PC-9 (cell line): ENCODE measurements at places on chromosomes 16 and 17. TPM values are rescaled to one million over a fixed set of nuclear protein-coding genes. Genes with fewer than 3 reads are reported as not detected.

- H3K36me3 ChIP-seq = no peaks in the 10 kb centered on the region
Observed at GRCh38 chr17:45952814-45953320, 46.2 kb upstream of the STH start.

Gene KIFC3
- 52.5 and 65.5 TPM in 2 replicates for total RNA-seq

DNA sequence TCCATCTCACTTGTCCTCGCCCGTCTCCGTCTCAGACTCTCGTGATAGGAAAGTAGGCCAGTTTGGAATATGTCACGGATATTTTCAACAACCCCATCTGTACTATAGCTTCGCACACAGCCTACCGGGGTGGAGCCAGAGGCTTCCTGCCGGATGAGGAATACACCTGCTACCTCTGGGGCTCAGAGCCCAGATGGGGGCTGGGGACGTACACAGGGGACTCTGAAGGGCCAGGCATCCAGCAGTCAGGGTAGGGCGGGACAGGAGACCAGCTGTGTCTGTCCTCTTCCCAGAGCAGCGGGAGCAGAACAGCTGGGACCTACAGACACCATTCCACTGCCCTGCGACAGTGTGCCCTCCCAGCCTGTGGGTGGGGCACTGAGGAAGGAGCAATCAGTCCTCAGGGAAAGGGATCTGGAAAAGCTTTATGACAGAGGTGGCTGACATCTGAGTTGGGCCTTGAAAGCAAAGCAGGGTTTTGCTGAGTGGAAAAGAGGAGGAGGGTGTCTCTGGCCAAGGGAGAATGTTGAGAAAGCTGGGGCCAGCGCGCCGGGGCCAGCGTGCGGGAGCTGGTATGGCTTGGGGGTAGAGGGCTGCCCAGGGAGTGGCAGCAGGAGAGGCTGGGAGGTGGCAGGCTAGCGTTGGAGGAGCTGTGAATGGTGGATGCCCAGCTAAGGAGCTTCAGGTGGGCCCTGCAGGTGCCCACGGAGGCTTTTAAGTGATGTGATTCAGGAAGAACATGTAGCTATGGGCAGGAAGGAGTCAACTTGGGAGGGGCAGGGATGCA is 11.5 kb upstream of the SRCIN1 start:
- H3K4me3 ChIP-seq = no peak overlapping the region
- no peak overlapping the region for H3K27ac ChIP-seq
- H3K27me3 ChIP-seq = no peaks in the 10 kb centered on the region; the same call in 1 of the 2 replicates
- no peaks in the 10 kb centered on the region for H3K36me3 ChIP-seq

DNA sequence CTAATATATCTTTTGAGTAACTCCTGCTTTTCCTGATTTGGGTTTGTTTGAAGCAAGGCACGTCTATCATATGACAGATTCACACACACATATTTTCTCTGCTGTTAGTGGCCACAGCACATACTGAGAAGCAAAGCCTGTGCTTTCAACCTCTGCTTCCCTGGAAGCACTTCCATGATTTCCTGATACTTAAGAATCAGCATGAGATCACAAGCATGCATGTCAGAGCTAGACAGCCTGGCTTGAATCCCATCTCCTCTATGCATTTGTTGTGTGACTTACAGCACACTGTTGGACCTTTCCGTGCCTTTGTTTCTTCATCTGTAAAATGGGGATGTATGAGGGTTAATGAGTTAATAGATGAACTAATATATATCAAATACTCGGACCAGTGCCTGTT is 151.1 kb upstream of the NOL11 start:
- no peaks in the 10 kb centered on the region for H3K36me3 ChIP-seq
- no peaks in the 10 kb centered on the region for H3K4me1 ChIP-seq
- H3K4me3 ChIP-seq = no peak overlapping the region
- no peaks in the 10 kb centered on the region for H3K27me3 ChIP-seq
- H3K27ac ChIP-seq = no peak overlapping the region

GRCh38 chr17:74452033-74452840 is 14.2 kb upstream of the CD300A start:
- H3K4me1 ChIP-seq = peaks cover 7% of the 10 kb centered on the region; the same call in 1 of the 2 replicates
- peaks cover 3% of the 10 kb centered on the region; the same call in 1 of the 2 replicates for H3K27me3 ChIP-seq
- H3K27ac ChIP-seq = no peak overlapping the region
- no peak overlapping the region for H3K4me3 ChIP-seq

Gene PRRT2
- 4.9 and 6.3 TPM in 2 replicates for total RNA-seq

DNA sequence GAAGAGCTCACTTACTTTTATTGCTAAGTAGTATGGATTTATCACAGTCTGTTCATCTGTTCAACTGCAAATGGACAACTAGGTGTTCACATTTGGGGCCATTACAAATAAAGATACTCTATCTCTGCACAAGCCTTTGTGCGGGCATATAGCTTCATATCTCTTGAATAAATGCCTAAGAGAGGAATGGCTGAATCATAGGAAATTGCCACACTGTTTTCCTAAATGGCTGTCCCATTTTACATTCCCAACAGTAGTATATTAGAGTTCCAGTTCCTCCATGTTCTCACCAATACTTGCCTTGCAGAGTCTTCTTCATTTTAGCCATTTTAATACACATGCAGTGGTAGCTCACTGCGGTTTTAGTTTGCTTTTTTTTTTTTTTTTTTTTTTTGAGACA is 20.5 kb downstream of the NSMCE1 start:
- no peak overlapping the region for H3K27ac ChIP-seq
- no peaks in the 10 kb centered on the region for H3K27me3 ChIP-seq
- no peak for DNase-seq
- H3K4me1 ChIP-seq = peaks cover 13% of the 10 kb centered on the region

DNA sequence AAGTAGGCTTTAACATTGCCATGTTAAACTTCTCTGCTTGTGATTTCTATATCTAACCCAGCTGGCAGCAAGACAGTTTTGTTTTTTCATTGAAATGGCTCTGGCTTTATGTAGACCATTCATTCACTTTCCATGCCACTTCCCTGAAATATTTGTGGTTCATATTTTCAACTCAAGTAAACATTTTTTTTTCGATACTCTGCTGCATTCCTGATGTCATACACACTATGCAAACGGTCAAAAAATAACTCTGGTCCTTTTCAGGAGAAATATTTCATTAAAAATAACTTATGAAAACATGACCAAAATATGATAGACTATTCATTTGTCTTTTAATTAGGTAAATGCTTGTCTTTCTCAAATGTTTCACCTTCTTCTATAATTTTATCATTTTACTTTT is 116.3 kb downstream of the USP22 start:
- no peak overlapping the region for H3K4me3 ChIP-seq
- no peak for DNase-seq
- H3K27ac ChIP-seq = no peak overlapping the region
- no peaks in the 10 kb centered on the region for H3K27me3 ChIP-seq
- H3K4me1 ChIP-seq = peaks cover 14% of the 10 kb centered on the region

DNA sequence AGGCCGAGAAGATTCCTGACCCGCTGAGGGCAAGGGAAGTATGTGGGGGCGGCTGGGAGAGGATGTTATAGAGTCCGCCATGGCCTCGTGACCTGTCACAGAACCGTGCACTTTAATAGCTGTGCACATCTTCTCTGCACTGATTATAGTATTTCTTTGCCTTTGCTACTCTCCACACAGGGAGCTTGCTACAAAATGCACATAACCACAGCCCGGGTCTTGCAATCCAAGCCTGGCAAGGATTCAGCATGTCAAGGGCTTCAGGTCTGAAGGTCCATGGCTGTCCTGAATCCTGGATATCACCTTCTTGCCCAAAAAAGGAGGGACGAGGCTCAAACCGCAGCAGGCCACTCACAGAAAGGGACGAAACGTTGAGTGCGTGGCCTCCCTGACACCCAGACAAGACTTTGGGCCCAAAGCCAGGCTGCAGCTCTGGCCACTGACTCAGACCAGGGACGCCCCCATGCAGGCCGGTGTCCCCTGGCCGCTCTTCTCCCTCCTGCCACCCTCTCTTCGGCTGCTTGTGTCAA is 43.7 kb downstream of the USP22 start:
- no peak overlapping the region for H3K27ac ChIP-seq
- H3K4me3 ChIP-seq = no peak overlapping the region
- DNase-seq = no peak
- peaks cover 7% of the 10 kb centered on the region; the same call in 1 of the 2 replicates for H3K36me3 ChIP-seq
- H3K4me1 ChIP-seq = no peaks in the 10 kb centered on the region

DNA sequence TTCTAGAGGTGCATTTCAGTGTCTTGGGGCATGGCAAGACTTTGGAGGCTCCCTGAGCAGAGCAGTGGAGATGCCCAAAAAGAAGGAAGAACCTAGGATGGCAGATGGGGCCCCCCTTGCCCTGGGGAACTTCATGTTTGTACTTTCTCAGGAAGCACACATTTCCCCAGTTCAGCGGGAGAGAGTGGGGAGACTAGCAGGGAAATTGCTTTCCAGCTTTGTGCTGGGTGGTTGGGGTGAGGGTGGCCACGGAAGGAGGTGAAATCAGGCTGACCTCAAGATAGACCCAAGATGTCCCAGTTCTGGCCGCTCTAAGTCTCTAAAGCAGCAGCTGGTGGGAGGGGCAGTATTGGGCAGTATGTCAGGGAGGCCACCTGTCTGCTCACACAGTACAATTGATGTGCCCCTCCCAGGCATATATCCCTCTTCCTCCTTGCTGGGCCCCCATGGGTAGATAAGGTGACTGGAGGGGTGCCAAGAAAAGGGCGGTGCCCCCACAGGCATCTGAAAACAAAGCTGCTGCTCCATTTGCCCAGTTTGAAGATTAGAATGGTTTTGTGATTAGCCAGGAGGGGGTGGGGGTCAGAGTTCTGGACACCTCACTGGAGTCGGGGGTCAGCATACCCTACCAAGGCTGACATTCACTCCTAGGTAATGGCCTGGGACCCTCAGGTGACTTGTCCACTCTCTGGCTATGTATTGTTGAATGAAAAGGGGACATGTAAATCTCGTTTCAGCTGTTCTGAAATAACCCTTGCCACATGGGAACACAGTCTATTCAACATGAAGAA is 17.1 kb upstream of the NAGLU start:
- H3K27me3 ChIP-seq = no peaks in the 10 kb centered on the region
- H3K4me3 ChIP-seq = peak overlapping the region; percentile 5; the same call in 1 of the 2 replicates
- 0 out of 2 replicates have a peak, but pooled peaks cover 3% of the 10 kb centered on the region for H3K36me3 ChIP-seq
- peak overlapping the region; percentile 89 for H3K27ac ChIP-seq
- peaks cover 53% of the 10 kb centered on the region for H3K4me1 ChIP-seq
- DNase-seq = peak; percentile 87

Gene MT1B
- not detected in 2 replicates for total RNA-seq

GRCh38 chr17:79777894-79778503 is at the start of gene CBX2:
CBX2 (plus strand) TSS chr17:79778148; CDS start chr17:79778236, 88 bp downstream.
- peaks cover 19% of the 10 kb centered on the region for H3K4me1 ChIP-seq
- H3K27ac ChIP-seq = no peak within 1 kb of the TSS
- no peaks in the 10 kb centered on the region for H3K36me3 ChIP-seq
- DNase-seq = no peak
- H3K27me3 ChIP-seq = no peaks in the 10 kb centered on the region

DNA sequence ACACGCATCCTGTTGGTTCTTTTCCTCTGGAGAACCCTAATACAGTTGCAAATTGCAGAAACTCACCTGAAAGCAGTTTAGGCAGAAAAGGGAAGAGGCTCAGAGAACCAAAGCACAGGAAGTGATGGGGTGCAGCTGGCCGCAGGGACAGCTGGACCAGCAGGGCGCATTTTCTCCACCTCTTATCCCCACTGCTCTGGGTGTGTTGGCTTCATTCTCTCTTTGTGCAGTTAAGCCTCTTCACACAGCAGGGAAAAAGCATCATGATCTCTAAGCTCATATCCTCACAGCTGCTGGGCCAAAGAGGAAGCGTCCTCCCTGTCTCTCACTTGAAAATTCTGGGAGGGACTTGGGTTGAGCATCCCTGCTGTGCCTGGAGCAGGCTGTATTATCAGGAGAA is 20.0 kb upstream of the LRRC75A start:
- no peaks in the 10 kb centered on the region for H3K36me3 ChIP-seq
- peaks cover 9% of the 10 kb centered on the region for H3K4me1 ChIP-seq
- no peak overlapping the region for H3K27ac ChIP-seq
- no peak for DNase-seq

DNA sequence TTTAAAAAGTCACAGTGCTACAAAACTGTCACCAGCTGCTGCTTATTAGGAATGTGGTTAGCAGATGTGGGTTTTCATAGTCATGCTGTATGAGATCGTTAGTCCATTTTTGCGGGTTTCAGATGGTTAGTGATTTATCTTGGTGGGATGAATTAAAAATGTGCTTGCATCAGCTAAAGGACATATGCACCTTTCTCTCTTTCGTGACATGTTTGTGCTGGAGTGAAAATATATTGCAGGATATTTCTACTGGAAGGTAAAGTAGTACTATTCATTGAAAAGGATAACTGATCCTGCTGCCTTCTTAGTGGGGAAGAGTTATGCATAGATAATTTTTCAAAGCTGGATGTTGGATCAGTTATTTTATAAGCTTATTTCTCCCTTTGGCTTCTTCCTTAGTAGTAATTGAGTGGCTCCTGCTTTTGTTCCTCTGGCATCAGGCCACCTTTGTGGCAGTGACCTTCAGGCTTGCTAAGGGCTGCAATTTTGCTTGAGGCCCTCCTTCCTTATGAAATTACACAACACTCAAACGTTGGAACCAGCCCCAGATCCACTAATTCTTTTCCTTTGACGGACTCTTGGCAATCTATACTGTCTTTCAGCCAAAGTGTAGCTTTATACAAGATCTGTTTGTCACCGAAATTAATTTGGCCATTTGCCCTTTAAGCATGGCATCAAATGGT is 7.5 kb upstream of the SNTB2 start:
- H3K36me3 ChIP-seq = no peaks in the 10 kb centered on the region; the same call in 1 of the 2 replicates
- H3K27me3 ChIP-seq = no peaks in the 10 kb centered on the region

- H3K27me3 ChIP-seq = no peaks in the 10 kb centered on the region
- H3K4me1 ChIP-seq = no peaks in the 10 kb centered on the region
- no peak for DNase-seq
- H3K4me3 ChIP-seq = no peak overlapping the region
- no peaks in the 10 kb centered on the region for H3K36me3 ChIP-seq
Observed at GRCh38 chr16:13471036-13471435, 448.9 kb upstream of the ERCC4 start.

- no peak for DNase-seq
- no peaks in the 10 kb centered on the region for H3K4me1 ChIP-seq
- H3K27me3 ChIP-seq = peaks cover 89% of the 10 kb centered on the region
- H3K36me3 ChIP-seq = no peaks in the 10 kb centered on the region
- no peak overlapping the region for H3K27ac ChIP-seq
Observed at GRCh38 chr17:79220201-79220712, 145.6 kb downstream of the ENGASE start.

- no peaks in the 10 kb centered on the region for H3K4me1 ChIP-seq
- H3K36me3 ChIP-seq = no peaks in the 10 kb centered on the region
- H3K27me3 ChIP-seq = no peaks in the 10 kb centered on the region
- peak; percentile 41 for DNase-seq
- H3K4me3 ChIP-seq = no peak overlapping the region
Observed at GRCh38 chr16:74862743-74863244, 88.2 kb upstream of the FA2H start.

- H3K4me3 ChIP-seq = no peak overlapping the region
- H3K36me3 ChIP-seq = no peaks in the 10 kb centered on the region
- H3K27ac ChIP-seq = no peak overlapping the region
- no peaks in the 10 kb centered on the region for H3K27me3 ChIP-seq
Observed at GRCh38 chr17:31394544-31394943, 3.1 kb downstream of the RAB11FIP4 start.
